ENCODE measurements at places on chromosomes 3 and 15.

DNA sequence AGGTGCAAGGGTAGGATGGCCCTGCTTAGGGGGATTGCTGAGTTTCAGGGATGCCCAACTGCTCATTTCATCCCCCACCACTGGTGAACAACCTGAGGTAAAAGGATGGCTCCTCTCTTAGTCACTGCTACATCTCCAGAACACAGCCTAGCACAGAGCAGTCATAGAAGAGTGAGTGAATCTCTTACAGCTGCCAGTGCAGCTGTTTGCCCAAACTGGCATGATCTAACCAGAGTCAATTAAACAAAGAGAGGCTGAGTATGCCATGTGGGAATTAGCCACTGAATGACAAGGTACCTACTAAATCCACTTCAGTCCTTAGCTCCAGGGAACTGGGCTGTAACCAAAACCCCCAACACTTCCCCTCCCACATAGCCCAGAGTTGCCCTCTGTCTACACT, 6.8 kb upstream of the NCKIPSD start:
- DNase-seq, result no peak

GRCh38 chr15:27692438-27692837, 406.7 kb downstream of the OCA2 start:
- DNase-seq, result no peak

DNA sequence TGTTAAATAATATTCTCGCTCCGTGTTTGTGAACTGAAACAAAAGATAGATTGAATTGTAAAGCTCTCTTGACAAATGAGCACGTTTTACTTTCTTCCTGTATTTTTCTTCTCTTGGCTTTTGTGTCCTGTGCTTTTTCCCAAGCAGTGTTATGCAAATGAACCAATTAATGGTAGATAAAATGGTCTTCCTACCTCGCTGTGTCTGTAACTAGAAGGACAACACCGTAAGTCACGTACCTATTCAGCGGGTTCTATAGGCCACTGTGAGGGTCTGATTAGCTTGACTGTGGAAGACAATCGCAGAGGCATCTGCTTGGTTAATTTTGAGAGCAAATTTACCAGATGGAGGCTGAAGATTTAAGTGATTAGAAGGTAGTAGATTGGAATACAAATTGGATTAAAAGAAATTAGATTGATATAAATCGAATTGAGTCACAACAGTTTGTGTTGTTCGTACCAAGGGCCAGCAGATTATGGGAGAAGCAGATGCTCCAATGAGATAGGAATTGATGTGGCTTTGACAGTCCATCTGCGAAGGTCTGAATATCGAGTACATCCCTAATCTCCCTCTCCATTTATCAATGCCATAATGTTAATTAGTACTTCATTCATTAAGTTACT, 40.2 kb downstream of the ROBO2 start:
- DNase-seq, result no peak

- no peak for DNase-seq
Measured at GRCh38 chr3:31592764-31593163, 60.0 kb downstream of the STT3B start.

GRCh38 chr3:117045143-117045542, 335.6 kb downstream of the TUSC7 start:
- DNase-seq, result no peak

DNA sequence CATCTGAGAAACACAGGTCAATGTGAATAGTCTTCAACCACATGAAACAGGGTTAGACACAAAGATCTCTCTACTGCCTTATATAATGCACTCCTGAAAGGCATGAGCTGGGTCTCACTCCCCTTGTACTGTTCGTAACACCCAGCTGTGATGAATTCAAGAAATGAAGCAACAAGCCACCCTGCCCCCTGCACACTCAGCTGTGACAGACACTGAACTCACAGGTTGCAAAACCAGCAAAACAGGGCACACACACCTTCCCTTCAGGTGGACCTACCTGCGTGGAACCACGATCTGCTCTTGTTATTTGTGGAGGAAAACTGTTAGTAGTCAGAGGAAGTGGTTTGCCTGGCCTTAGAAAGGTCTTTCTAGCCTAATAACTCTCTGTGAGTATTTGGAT, 64.5 kb downstream of the CERS3 start:
- no peak for DNase-seq

DNA sequence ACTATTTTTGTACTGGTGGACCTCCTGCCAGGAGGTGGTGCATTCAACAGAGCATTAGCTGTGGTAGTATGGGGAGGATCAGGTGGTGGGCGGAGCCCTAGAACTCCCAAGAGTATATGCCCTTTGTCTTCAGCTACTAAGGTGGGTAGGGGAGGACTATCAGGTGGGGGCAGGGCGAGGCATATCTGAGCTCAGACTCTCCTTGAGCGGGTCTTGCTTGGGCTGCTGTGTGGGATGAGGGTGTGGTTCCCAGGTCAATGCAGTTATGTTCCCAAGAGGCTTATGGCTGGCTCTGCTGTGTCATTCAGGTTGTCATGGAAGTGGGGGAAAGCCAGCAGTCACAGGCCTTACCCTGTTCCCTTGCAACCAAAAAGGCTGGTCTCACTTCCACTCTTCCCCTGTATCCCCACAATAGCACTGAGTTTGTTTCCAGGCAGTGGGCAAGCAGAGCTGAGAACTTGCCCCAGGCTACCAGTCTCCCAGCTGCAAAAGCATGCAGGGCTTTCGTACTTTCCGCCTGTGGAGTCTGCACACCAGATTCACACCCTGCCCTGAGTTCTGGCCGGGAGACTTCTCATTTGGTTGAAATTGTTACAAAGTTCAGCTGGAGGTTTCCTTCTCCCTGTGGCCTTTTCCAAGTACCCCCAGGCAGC, 93.7 kb upstream of the DPPA4 start:
- DNase-seq, result no peak

DNA sequence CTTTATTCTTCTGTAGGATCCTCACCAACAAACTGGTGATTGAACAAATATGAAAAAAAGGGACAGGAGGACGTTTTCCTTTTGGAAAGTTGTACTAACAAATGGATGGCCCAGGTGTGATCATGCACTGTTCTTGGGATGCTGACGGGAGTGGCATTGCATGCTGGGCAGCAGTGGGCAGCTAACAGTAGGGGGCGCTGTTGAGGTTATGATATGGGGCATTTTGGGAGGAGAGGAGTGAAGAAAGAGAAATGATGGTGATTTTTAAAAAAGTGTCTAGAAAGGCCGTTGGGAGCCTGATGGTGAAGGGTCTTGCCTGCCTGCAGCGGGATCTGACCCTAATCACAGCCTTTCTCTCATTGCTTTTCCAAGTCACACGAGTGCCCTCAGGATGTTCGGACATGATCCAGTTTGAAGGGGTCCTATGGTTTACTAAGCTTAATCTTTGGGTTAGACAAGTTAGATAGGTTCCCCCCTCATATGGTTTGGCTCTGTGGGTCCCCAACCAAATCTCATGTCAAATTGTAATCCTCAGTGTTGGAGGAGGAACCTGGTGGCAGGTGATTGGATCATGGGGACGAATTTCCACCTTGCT, 46.2 kb upstream of the PRTG start:
- DNase-seq, result peak; percentile 61

DNA sequence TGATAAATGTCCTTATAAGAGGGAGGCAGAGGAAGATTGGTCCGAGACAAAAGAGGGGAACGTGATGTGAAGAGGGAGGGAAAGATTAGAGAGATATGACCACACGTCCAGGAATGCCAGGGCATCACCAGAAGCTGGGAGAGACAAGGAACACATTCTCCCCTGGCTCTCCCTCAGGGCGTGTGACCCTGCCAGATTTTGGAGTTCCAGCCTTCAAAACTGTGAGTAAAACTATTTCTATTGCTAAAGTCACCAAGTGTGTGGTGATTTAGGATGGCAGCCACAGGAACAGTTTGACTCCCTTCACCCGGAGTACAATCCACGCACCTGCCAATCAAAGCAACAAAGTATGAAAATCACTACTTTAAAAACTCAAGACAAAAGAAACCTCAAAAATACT, 32.1 kb upstream of the TJP1 start:
- DNase-seq, result no peak
